ENCODE measurements at places on chromosomes 2 and 18.

GRCh38 chr18:54127759-54128378, 96.6 kb downstream of the MBD2 start:
- peak; percentile 42 for DNase-seq

- DNase-seq = no peak
These were observed 127.8 kb downstream of the VIT start for GRCh38 chr2:36824273-36824672.

DNA sequence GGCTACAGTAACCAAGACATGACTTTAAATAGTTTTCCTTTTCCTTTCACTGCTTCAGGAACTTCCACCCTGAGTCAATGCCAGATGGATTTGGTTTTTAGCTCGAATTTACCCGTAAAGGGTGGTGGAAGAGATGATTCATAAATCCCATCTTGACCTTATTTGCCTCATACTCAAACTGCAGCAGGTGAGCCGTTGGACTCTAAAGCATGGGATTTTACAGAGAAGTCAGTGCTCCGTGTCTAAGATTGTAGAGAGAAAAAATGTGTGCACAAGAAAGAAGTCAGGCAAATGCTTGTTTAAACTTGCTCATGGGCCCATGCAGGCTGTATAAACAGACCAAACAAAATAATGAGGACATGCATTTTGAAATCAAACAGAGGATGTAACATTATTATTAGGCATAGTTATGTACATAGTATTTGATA, 369.7 kb upstream of the TRIB2 start:
- DNase-seq = no peak

DNA sequence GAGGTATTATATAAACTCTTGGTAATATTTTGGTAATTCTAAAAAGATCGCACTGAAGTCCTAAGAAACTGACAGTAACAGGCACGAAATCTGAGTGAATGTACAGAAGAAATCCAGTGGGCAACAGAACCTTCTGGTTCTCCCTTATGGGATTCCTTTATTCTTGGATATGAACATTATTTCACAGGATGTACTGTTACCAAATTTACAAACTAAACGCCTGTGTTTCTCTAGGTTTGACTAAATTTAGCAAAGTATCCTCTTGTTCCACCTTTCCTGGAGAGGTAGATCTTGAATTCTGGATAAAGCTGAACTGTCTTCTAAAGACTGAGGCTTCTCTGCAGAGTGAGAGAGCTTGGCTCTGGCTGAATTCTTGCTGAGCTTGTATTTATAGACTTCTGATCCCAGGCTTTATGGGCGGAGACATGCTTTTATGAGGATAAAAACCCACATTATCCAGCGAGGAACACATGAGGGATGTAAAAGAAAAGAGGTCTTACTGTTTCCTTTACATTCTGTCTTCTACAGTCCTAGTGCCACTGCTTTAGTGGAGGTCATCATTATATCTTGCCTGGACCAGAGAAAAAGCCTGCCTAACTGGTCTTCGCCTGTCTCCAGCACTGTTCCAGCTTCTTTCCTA, 220.8 kb downstream of the CDH2 start:
- no peak for DNase-seq

DNA sequence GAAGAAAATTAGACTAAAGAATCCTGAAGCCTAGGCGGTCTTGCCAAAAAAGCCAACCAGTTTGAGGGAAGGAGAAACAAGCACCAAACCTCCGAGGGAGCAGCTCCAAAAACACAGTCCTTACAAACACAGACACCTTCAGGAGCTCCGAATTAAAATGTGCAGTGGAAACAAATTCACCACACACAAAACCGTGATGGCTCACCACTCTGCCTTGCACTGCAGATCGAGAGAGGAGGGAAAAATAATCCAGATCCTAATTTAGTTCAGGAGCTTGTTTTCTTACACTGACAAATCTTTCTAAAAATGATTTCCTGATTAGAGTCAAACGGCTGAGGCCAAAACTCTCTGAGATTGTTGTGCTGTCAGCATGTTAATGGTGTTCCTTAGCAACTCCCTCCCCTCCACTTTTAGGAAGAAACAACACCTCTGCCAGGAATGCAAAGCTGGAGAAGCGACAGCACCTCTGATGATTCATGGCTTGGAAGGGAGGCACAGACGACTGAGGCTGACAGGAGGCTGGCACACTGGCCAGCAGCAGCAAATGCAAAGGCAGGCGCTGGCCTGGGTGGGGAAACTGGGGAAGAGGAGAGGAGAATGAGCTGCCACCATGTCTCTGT, 249.4 kb upstream of the KLHL29 start:
- no peak for DNase-seq

- DNase-seq = no peak
These were observed 143.5 kb downstream of the AGPS start for GRCh38 chr2:177535958-177536504.

- no peak for DNase-seq
These were observed 45.5 kb downstream of the OSR1 start for GRCh38 chr2:19312949-19313348.

DNA sequence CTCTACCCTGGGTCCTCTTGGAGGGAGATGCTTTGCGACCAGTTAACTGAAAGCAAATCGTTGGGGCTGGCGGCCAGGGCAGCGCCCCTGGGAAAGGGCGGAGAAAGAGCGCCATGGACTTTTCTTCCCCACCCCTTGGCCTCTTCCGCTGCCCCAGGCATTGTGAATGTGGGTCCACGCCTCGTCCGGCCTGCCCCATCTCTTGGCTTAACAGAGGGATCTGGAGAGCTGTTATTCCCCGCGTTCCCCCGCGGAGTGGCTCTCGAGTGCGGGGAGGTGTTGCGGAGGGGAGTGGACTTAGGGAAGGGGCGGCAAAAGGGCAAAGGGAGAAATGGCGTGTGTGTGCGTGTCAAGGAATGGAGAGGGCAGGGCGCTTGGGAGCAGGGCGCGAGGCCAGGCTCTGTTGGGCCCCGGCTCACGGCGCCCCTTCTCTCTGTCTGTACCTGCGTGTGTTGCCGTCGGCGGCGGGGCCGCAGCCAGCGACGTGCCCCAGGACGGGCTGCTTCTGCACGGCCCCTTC, 6.6 kb downstream of the EMX1 start:
- DNase-seq = peak; percentile 16

GRCh38 chr2:75539955-75540716, 20.6 kb downstream of the EVA1A start:
- no peak for DNase-seq

- no peak for DNase-seq
These were observed 220.3 kb upstream of the PXDN start for GRCh38 chr2:1964659-1965058.

Measured in activated naive CD4-positive, alpha-beta T cell treated with anti-CD3 and anti-CD28 coated beads, Interleukin-2, amount 10 ng/mL, durations not matched to agents 7 days and 5 days (primary cell).